Fibroblast of skin of scalp (primary cell): ENCODE measurements at places on chromosomes 2 and 18.

DNA sequence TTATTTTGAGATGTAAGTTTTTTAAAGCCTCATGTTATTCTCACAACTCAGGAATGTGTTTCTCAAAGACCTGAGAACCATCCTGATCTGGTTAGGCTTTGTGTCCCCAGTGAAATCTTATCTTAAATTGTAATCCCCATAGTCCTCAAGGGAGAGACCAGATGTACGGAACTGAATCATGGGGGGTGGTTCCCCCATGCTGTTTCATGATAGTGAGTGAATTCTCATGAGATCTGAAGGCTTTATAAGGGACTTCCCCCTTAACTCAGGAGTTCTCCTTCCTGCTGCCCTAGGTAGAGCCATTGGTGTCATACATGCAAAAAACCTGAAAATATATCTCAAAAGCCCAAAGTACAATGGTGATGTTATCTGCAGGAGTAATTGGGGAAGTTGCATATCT, 836.7 kb downstream of the CBLN2 start:
- DNase-seq, result no peak

DNA sequence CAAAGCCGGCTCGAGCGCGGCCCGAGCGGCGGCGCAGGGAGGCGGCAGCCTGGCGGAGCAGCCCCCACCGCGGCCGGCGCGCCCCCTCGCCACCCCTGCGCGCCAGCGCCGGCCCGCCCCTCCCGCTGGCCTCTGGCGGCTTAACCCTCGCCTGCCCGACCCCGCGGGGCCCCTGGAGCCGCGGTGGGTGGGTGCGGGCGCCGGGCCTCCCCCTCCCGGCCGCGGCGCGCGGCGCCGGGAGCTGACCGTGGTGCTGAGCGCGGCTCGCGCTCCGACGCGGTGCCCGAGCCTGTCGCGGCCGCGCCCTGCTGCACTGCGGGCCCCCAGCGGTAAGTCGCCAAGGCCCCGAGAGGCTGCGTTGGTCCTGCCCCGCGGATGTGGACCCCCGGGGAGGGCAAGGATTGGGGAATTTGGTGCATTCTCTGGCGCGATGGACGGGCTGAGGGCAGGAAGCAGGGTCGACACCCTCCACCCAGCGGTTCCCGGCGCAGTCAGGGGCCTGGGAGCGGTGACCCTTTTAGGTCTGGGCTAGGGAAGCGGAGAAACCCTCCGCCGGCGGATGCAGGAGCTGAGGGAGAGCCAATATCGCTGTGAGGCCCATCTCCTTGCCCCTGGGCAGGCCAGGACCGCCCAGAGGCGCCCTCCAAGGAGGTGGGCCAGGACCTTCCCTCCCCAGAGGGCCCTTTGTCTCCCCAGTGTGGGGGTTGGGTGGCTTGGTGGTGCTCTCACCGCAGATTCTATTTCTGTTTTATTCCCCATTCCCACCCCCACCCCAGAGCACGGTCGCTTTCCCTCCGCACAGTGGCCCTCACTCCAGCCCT, 923 bp downstream of the AMER3 start:
- DNase-seq, result peak; percentile 24

DNA sequence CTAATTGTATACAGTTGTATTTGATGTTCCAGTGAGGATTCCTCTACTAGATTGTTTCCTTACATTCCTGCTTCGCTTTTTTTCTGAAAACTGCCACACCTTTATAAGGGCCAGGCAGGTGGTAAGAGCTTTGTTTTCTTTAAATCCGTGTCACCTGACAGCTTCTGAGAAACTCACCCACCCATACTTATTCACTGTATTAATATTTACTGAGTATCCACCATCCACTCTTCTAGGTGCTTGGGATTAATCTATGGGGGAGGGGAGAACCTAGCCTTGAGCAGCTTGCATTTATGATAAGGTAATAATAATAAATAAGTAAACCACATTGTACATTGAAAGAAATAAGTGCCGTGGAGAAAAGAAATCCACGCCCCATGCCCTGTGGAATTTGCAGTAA, 174.7 kb upstream of the AGAP1 start:
- DNase-seq, result no peak

DNA sequence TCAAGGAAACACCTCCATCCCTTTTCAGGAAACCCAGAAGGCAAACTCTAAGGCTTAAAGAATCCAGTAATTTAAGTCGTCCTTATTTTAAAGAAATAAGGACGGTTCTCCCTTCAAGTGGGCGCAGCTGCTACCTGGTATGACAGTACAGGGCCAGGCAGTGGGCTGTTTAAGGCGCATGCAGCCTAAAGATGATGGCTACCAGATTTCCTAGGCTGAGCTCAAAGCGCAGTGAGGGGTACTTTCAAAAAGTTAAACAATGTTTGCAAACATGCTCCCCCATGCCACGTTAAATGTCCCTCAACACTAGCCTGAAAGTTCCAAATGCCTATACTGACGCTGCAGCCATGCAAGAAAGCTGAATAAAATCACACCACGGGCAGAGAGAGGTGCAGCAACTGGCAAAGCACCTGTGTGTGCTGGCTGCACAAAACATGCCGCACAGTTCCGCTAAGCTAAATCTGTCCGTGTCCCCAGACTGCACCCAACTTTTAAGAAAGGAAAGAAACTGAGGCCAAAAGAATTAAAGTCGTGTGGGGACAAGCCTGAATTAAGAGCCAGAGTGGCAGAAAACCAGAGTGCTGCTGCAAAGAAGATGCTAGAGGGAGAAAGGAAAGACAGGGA, 583 bp downstream of the HIBCH start:
- no peak for DNase-seq

DNA sequence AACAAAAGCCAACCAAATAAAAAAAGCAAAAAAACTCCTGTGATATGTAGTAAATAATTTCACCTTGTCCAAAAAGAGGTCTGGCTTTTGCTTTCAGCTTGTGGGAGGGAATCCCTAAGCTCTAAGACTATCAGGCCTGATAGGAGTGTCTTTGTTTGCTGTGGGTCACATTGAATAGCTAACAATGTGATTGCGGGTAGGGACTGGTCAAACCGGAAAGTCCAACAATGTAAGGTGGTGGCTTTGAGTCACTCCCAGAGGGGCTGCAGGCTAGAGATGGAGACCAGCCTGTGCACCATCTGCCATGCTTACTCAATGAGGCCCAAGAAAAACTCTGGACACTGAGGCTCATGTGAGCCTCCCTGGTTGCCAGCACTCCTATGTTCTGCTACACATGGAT, 192.9 kb downstream of the TFCP2L1 start:
- DNase-seq, result no peak

DNA sequence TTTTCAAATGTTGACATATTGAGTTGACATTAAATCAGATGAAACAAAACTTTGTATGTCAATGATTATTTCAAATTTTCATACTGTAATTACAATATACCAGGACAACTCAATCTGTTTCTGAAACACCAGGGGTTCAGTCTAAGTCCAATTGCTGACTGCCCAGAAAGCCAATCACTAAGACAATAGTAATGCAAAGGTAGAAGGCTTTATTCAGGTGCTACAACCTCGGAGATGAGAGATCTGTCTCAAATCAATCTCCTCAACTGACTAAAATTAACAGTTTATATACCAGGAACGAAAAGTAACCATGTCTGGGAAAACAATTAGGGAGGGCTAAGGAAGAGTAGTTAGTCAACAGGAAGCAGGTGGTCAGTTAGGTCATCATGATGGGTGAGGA, 1400.4 kb downstream of the SUCLG1 start:
- DNase-seq, result no peak

DNA sequence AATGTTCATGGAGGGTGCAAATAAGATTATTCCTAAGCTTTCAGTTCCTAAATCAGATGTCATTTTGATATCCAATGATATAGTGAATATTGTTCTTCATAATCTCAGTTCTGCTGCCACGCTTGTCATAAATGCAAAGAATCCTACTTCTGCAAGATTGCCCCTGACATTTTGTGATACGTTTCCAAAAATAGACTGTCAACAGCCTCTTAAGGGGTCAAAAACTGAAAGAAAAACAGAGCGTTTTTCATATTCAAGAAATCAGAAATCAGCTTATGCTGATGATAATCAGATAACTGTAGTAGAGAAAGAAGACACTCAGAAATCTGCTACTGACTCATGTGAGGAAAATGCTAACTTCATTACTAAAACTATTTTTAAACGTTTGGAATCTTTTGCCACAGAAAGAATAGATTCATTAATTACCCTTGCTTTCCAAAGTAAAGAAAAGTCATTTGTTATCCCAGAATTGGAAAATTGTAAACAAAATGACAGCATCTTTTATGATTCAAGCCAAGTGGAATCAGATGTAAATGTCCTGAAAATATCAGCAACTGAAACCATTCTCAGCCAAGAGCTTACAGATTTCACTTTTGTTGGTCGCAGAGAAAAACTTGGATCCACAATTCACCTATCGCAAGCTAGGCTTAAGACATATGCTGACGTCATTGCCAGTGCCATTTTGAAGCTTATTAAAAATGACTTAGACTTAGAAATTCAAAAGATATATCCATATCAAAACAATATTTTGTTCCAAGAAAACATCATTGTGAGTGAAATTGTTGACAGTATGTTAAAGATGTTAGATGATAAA, 55.1 kb downstream of the FSIP2 start:
- DNase-seq, result no peak

GRCh38 chr2:74333175-74333574, 10.0 kb downstream of the SLC4A5 start:
- peak; percentile 29 for DNase-seq

- DNase-seq, result no peak
Measured at GRCh38 chr2:59588286-59588685, 965.2 kb downstream of the BCL11A start.

DNA sequence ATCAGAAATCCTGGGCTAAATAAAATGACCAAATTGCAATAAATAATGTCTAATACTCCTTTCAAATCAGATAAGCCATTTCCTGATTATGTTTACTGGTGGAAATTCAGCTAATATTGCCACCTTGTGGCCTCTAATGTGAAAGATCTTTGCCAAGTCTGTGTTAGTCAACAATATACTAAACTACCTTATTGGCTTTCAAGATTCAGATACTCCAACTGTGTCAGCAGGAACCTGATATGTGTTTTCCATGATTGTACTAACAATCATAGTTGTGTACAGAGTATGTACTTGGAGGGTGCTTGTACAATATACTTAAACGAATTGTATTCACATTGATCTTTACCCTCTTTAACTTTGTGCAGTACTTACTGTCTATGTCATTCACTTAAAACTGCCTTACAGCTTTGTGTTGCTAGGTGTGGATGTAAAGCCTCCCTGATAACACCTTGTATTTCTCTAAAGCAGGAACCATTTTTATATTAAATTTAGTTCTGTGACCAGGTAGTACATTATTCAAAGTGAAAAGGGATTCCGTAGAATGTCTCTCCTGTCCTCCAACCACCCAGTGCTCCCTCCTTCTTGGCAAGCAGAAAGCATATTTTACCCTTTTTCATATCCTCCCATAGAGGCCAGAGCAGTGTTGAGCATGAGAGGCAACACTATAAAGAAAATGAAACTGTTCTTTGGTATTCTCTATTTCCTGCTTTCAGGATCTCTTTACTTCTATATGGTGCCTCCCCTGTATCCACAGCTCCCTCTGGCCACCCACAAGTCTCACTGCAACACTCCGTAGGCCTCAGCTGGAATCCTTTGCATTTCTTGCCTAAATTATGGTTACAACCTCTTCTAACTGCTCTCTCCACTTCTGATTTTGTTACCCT, 75.2 kb upstream of the C2orf15 start:
- peak; percentile 54 for DNase-seq

DNA sequence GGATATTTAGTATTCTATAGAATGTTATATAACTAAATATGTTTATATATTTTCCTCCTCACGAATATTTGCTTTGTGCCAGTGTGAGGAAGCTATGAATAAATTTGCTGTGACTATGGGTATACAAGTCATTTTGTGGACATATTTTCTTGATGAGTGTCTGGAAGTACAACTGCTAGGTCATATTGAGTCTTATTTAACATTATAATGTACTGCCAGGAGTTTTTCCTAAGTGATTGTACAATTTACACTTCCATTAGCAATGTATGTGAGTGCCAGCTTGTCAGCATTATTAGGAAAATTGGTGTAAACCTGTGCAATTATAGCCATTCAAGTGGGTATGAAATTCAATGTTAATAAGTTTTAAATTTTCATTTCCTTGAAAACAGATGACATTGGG, 1328.9 kb upstream of the TMEFF2 start:
- DNase-seq, result peak; percentile 5

DNA sequence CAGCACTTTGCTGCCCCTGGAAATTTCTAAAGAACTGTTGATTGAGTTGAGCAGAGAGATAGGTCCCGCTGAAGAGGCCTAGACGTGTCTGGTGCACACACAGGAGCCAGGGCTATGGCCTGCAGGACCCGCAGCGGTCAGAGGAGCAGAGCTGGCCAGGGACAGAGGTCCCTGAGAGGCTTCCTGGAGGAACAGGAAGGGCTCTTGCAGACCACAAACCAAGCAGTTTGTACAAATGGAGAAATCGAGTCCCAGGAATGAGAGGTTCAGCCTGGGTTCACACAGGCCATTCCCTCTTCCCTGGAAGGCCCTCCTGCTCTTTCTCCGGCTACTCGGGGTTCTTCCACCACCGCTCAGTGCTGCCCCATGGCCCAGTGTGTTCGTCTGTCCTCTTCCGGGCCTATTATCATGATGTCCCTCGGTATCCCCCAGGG, 1.2 kb upstream of the BIN1 start:
- no peak for DNase-seq

- DNase-seq, result peak; percentile 96
Measured at GRCh38 chr2:179460181-179460929, 195.7 kb upstream of the SESTD1 start.

- no peak for DNase-seq
Measured at GRCh38 chr2:55314985-55315384, 46.0 kb upstream of the MTIF2 start.

DNA sequence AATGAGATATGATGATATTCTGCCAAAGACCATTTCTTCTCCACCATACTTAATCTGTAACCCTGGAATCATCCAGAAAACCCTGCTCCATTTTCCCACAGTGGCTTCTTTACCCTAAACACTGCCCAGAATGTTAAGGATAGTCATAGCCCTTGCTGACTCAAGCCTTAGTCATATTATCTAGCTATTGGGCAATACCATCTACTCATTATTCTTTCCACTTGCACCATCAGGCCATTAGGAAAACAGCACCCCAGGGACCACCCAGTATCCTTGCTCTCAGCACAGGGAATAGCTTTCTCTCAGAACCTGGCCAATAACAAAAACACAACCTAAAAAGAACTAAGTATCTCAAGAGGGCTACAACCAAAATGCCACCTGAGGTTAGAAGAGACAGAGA, 445.7 kb upstream of the SLC14A2 start:
- peak; percentile 93 for DNase-seq

- no peak for DNase-seq
Measured at GRCh38 chr2:85787981-85788340, 34.2 kb downstream of the ATOH8 start.

DNA sequence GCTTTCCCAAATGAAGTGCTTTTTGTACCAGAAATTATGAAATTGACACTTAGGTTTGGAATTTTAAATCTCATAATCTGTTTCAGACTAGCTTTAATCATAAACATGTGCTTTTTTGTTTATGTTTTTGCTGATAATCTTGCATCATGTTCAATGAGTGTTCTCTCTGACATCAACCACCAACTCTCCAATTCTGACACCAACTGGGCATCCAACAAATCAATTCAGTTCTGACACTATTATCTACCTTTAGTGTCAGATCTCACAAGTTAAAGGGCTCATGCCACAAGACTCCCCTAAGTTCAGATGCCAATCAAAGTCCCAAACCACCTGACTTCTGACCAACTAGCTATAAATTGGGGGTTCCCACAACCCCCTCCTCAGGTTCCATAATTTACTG, 19.6 kb downstream of the PELI1 start:
- DNase-seq, result no peak

GRCh38 chr2:64609227-64609941, 44.3 kb downstream of the SERTAD2 start:
- peak; percentile 36 for DNase-seq
